ENCODE measurements at places on chromosomes 12 and 14.

GRCh38 chr12:135138-135537, 68.6 kb downstream of the IQSEC3 start:
- no peak for DNase-seq

DNA sequence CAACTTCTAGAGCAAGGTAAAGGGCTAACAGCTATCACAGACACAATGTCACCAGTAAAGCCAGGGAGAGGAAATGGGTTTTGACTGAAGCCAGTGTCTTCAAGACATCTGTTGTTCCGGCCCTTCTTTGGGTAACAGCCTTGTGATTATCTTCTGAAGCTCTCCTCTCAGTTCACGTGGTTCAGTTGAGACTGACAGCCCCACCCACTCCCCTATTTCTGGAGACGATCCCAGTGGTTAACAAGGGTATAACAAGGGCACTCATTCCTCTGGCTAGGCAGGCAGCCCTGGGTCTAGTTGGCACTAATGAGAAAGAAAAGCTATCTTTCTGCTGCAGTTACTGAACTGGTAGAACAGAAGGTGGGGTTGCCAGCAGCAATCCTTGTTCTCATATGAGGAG, 6.9 kb downstream of the GNPTAB start:
- peak; percentile 79 for DNase-seq

DNA sequence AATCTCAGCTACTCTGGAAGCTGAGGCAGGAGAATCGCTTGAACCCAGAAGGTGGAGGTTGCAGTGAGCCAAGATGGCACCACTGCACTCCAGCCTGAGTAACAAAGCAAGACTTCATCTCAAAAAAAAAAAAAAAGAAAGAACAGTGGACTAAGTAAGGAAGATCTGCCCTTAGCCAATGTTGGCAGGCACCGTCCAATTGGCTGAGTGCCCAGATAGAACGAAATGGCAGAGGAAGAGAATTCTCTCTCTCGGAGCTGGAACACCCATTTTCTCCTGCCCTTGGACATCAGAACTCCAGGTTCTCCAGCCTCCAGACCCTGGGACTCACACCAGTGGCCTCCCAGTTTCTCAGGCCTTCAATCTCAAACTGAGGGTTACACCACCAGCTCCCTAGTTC, 49.9 kb downstream of the ESR2 start:
- no peak for DNase-seq

- DNase-seq = no peak
Measured at GRCh38 chr14:101516401-101516800, 44.9 kb upstream of the DIO3 start.

GRCh38 chr14:64951724-64952123, 9.2 kb upstream of the GPX2 start:
- no peak for DNase-seq

DNA sequence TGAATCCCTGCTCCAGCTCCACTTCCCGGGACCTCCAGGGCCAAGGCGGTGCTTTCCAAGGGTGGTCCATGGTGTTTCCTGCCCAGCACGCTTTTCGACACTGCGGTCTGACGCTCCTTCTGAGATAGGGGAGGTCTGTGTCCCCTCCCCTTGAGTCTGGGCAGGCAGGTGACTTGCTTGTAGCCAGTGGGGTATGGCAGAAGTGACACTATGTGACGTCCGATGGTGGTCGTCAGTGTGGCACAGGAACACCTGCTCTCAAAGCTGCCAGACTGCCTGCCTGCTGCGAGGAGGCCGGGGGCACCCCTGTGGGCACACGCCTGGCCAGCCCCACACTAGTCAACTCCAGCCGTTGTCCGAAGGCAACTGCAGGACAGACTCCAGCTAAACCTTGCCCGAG, 16.0 kb upstream of the TRAF3 start:
- no peak for DNase-seq

GRCh38 chr14:55151601-55152000, 22.5 kb downstream of the LGALS3 start:
- DNase-seq = no peak

- no peak for DNase-seq
Measured at GRCh38 chr14:77613201-77613600, 3.2 kb downstream of the SPTLC2 start.

GRCh38 chr14:50978888-50979287, 34.6 kb upstream of the PYGL start:
- no peak for DNase-seq

GRCh38 chr14:76309572-76310162, 66.3 kb upstream of the ESRRB start:
- no peak for DNase-seq

GRCh38 chr12:123441523-123442164, 5.2 kb upstream of the RILPL2 start:
- DNase-seq = no peak

GRCh38 chr12:25585021-25585523, 32.0 kb upstream of the LMNTD1 start:
- DNase-seq = no peak

GRCh38 chr12:121620333-121620891, 5.9 kb upstream of the ORAI1 start:
- no peak for DNase-seq

- no peak for DNase-seq
Measured at GRCh38 chr14:89476354-89476896, 59.4 kb upstream of the FOXN3 start.

DNA sequence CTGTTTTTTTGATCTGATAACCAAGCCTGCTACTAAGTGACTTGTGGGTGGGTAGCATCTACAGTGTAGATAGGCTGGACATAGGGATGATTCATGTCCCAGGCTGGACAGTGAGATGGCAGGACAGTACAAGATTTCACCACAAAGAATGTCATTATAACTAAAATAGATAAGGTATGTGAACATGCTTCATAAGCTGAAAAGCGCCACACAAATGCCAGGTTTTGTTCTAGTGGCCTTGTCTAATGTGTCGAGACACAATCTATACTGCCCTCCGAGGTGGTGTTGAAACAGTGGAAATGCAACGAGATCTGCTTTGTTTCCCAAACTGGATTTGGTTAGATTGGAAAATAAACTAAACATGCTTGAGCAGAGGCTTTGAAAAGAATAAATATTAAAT, 4.4 kb downstream of the LGALS3 start:
- no peak for DNase-seq

- no peak for DNase-seq
Measured at GRCh38 chr14:93200553-93200952, 6.3 kb downstream of the GON7 start.

- no peak for DNase-seq
Measured at GRCh38 chr12:23210573-23210972, 585.6 kb downstream of the ETNK1 start.

GRCh38 chr14:29030970-29031369, 264.4 kb downstream of the FOXG1 start:
- DNase-seq = no peak

DNA sequence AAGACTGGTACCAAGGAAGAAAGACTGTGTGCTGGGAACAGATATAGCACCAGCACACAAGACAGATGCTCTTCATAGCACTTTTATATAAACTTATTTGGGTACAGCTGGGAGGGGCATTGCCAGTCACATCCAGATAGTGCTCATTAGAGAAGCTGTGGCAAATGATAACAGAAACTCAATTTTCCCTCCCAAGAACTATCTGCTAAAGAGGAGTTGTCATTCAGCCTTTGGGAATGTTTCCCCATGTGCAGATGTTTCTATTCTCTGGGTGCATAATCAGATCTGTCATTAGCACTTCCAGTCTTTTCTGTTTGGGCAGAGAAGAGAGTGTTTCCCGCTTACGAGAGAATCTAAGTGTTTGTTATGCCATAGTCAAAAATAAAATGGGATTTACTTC, 714.9 kb upstream of the MDGA2 start:
- no peak for DNase-seq

GRCh38 chr14:67665868-67666267, 8.6 kb downstream of the VTI1B start:
- no peak for DNase-seq

DNA sequence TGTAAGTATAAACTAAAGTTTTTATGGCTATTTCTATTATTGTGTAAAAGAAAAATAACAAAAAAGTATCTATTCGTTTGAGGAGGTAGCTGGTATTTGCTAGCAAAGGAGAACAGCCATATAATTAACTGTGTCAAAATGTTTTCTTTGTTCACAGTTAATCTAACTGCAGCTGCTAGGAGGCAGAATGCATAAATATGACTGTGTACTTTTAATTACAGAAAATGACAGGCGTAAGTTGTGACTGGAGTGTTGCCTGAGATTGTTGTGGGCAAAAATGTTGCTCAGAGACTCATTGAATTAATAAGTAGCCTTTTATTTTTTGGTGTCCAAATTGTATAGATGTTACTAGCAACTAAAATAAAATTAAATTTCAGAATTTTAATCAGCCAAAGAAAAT, 33.5 kb downstream of the PTPRO start:
- DNase-seq = no peak

DNA sequence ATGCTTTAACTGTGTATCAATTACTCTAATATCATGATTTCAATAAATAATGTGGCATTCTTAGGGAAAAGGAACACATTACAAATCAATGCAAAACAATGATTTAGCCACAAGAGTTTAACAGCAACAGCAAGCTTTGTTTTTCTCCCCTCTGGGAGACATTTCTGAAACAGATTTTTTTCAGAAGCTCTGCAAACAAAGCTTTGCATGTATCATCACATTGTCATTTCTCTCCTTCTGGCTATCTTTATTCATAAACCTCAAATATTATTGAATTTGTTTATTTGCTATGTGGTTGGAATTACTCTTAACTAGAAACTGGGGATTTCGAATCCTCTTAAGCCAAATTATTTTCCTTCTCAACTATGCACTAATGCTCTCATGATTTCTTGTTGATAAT, 278.4 kb upstream of the ATXN7L3B start:
- DNase-seq = no peak

- DNase-seq = no peak
Measured at GRCh38 chr14:79417961-79418360, 793.3 kb downstream of the DIO2 start.

GRCh38 chr14:72947366-72948160, 21.3 kb downstream of the DCAF4 start:
- DNase-seq = no peak

DNA sequence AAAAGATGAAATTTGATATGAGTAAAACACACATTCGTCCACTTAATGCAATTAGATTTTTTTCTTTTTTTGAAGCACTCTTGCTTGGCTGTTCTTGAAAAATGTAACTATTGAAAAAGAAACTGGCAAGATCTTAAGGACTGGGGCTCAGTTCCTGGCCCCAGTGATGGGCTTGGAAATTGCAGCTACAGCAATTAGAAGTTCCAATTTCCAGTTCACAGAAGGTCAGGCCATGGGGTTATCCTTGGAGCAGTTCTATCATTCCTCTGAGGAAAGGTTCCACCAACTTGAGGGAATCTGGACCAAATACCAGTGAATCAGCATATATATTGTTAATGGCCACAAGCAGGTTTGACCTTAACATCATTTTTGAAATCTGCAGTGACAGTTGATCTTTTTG, 18.9 kb downstream of the IGF1 start:
- DNase-seq = no peak

DNA sequence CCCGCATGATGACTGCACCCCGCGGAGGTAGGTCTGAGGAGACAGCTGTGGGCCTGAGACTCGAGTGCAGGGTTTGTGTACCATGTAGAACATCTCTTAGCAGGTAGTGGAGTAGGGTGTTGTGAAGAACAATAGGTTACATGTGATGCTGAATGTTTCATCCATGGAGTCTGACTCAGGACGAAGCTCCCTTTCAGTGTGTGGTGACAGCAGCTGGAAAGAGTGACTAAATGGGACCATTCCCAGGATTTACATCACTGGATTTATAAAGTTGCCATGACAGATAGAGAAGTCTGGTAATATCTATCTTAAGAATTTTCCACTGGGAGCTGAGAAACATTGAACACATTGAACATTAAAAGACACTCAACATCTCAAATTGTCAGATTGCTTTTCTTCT, 259.6 kb upstream of the RGS6 start:
- DNase-seq = no peak

DNA sequence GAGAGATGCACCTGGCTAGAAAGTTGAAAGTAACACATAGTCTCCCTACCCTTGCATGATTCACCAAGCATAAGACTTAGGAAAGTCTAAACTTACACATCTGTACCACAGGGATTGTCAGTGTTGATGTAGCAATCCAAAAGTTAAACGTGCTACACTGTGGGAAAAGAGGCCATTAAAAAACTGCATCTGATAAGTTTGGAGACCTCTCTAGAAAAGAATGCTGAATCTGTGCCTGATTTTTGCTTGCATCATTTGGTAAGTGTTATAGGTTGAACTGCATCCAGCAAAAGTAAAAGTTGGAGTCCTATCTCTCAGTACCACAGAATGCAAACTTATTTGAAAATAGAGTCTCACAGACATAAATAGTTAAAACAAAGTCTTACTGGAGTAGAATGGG, 126.6 kb downstream of the SLC6A15 start:
- DNase-seq = no peak

- DNase-seq = no peak
Measured at GRCh38 chr14:89228921-89229639, 188.0 kb downstream of the FOXN3 start.

- no peak for DNase-seq
Measured at GRCh38 chr14:104016873-104017650, 68.4 kb upstream of the ASPG start.

DNA sequence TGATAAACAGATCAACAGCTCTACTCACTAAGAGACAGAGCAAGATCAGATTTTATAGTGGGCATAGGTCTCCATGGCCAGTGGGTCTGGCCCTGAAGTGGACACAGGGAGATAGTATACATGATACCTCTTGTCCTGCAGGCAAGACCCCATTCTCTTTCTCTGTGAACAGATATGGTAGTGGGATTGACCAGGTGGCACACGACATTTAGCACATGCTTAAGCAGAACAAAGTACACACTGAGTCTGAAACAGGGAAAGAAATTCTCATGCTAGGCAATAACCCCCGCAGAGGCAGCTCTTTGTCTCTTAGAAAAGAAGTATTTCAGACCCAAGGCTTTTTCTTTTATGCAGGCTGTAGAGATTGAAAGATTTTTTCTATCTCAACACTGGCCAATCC, 1331.2 kb downstream of the FSCB start:
- DNase-seq = no peak

- DNase-seq = no peak
Measured at GRCh38 chr12:4587108-4587507, 25.1 kb downstream of the DYRK4 start.

Measured in lower leg skin (tissue), 4 donors.